Temporal lobe (tissue), 4 donors: ENCODE measurements at places on chromosomes 5 and 9. TPM values are rescaled to one million over a fixed set of nuclear protein-coding genes. Genes with fewer than 3 reads are reported as not detected.

Gene CFAP157
- total RNA-seq: under 0.01 TPM

Gene IFNA13
- total RNA-seq: not detected

Gene GKAP1
- total RNA-seq: 11.3 TPM

Gene WDR5
- total RNA-seq: 20.2 TPM

Gene SPARC
- total RNA-seq: 124 TPM

Gene CDH12
- 23.1 TPM for total RNA-seq

Gene CSF1R
- 6.4 TPM for total RNA-seq

Gene EMB
- total RNA-seq: 4.7 TPM

Gene TYRP1
- 0.49 TPM for total RNA-seq
